CD14-positive monocyte (primary cell): ENCODE measurements at places on chromosomes 7 and 10. TPM values are rescaled to one million over a fixed set of nuclear protein-coding genes. Genes with fewer than 3 reads are reported as not detected.
A peak's percentile ranks its signal among the peaks of the same experiment; 100 is the strongest.

DNA sequence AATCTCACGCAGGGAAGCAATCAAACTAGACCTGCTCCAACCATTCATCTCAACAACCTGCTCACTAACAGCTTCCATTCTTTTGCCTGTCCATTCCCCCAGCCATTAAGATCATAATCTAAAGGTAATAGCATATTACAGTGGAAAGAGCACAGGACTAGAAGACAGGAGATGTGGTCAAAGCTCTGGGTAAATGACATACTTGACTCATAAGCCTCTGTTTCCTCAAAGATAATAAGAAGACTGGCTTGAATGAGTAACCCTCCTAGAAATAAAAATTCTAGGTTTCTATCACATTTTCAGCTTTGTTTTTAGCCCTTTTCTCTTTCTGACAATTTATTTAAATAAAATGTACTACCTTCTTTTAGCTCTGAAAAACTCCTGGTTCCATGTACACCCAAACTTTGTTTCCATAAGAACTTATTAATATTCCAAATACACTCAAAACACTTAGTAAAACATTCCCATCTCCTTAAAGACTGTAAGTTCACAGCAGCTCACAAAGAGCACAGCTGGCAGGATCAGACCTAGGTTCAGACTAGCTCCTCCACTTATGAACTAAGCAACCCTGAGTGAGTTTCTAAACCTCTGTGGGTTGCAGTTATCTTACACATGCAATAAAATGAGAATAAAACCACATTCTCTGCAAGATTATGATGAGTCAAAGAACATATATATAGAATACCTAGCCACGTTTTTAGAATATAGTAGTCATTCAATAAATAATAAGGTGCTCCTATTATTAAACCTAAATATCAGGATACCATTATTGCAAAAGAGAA, 11.6 kb downstream of the FAM204A start:
- no peaks in the 10 kb centered on the region for H3K27me3 ChIP-seq
- H3K4me3 ChIP-seq = no peak overlapping the region
- H3K27ac ChIP-seq = no peak overlapping the region
- H3K36me3 ChIP-seq = peaks cover 87% of the 10 kb centered on the region

Gene FBH1
- 48.3 TPM for polyA plus RNA-seq

DNA sequence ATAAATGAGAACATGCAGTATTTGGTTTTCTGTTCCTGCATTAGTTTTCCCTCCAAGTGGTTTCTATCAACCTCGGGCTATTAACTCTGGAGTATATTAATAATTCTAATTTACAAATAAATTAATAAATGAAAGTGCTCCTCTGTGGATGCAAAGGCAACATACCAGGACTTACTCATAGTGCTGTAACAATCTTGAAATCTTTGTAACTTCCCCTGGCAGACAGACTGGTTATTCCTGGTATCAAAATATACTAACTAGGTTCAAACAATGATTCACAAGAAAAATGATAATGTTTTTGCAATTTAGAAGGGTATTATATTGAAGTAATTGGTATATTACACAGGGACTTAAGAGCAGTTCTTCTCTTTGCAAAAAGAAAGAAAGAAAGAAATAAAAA, 177.2 kb downstream of the FANK1 start:
- no peaks in the 10 kb centered on the region for H3K36me3 ChIP-seq
- H3K4me1 ChIP-seq = no peaks in the 10 kb centered on the region
- no peaks in the 10 kb centered on the region for H3K27me3 ChIP-seq
- DNase-seq = no peak
- no peak overlapping the region for H3K4me3 ChIP-seq

DNA sequence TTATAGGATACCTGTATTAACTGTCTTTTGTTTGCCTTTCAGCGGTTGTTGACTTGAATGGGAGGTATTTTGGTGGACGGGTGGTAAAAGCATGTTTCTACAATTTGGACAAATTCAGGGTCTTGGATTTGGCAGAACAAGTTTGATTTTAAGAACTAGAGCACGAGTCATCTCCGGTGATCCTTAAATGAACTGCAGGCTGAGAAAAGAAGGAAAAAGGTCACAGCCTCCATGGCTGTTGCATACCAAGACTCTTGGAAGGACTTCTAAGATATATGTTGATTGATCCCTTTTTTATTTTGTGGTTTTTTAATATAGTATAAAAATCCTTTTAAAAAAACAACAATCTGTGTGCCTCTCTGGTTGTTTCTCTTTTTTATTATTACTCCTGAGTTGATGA, 26.6 kb downstream of the RBM17 start:
- DNase-seq = no peak
- H3K4me1 ChIP-seq = no peaks in the 10 kb centered on the region
- no peak overlapping the region for H3K27ac ChIP-seq
- H3K4me3 ChIP-seq = no peak overlapping the region
- no peaks in the 10 kb centered on the region for H3K27me3 ChIP-seq

Gene ZNF804B
- polyA plus RNA-seq = not detected

DNA sequence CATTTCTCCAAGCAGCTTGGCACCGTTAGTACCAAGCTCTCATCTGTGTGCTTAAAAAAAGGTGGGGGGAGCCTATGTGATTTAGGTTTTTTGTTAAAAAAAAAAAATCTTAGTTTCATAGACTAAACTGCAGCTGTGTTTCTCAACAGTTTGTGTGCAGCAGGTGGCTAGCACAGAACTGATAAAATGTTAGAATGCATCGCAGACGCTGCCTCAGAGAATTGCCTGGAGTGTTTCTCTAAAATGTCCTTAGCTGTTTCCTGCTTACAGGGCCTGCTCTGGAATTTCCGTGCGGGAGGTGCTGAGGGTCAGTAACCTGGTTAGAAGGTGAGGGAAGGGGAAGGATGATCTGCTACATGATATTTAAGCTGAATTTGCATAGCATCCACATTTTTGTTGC, 268.9 kb downstream of the PLXDC2 start:
- H3K4me3 ChIP-seq = no peak overlapping the region
- H3K27ac ChIP-seq = peak overlapping the region; percentile 13

Gene AKR1C4
- polyA plus RNA-seq = not detected

Gene SLC16A9
- polyA plus RNA-seq = not detected

DNA sequence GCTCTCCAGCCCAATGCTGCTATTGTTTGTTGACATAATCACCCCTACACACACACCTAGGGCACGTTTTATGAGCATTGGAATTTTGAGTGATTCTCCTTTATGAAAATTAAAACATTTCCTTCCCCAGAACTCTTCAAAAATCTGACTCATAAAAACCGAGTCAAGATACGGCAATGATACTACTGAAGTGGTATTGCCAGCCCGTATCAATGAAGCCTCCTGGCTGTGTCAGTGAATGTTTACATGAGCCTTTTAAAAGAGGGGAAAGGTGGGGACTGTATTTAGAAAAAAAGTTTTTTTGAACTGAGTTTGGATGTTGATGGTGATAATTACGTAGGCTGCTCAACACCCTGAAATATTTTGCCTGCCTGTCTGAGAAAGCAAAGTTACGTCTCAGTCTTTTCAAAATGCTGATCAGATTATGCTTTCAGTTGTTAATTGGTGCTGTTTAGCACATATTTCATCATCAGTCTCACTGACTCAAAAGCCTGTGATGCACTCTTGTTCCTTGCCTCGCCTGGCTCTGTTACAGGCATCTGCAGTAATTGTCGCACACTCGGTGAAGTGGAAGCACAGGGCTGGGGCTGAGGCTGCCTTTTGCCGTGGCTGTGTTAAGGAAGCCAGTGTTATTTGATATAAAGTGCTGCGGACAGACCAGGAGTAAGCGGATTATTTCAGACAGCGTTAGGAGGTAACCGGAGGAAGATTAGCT, 157.4 kb upstream of the TCF7L2 start:
- H3K4me3 ChIP-seq = no peak overlapping the region
- H3K36me3 ChIP-seq = no peaks in the 10 kb centered on the region
- H3K4me1 ChIP-seq = no peaks in the 10 kb centered on the region
- H3K27me3 ChIP-seq = no peaks in the 10 kb centered on the region

DNA sequence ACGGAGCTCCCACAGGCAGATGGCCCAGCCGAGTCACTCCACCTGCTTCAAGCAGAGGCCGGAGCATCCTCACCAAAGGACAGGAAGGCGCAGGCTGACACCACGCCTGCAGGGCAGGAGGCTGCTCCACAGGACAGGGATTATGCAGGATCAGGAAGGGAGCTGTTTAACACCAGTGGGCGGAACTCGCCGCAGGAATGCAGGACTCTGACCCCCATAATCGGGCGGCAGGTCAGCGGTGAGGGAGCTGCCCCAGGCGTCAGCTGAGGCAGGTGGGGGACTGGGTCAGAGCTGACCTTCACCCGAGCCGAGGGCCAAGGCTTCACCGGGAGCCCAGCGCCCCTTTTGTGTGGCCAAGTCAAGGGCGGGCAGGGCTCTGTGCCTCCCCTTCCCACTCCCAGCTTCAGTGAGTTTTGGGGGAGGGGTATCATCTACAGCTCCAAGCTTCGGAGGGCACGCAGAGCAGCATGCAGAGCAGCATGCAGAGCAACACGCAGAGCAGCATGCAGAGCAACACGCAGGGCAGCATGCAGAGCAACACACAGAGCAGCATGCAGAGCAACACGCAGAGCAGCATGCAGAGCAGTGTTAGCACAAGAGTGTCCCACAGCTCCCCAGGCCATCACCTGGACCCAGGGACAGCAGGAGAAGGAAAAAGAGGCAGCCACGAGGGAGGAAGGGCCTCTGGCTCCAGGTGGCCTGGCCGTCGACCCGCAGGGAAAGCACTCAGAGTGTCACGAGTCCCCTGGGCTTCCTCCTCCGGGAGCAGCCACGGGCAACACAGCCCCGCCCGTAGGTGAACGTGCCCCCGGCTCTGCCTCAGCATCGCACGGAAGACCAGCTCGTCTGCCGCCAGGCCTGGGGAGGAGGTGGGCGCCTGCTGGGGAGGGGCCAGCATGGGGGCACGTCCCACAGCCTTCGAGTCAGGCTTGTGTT, 151.7 kb upstream of the PPP2R2D start:
- no peaks in the 10 kb centered on the region for H3K27me3 ChIP-seq
- H3K4me3 ChIP-seq = no peak overlapping the region
- DNase-seq = no peak
- H3K36me3 ChIP-seq = no peaks in the 10 kb centered on the region
- no peak overlapping the region for H3K27ac ChIP-seq
- no peaks in the 10 kb centered on the region for H3K4me1 ChIP-seq

DNA sequence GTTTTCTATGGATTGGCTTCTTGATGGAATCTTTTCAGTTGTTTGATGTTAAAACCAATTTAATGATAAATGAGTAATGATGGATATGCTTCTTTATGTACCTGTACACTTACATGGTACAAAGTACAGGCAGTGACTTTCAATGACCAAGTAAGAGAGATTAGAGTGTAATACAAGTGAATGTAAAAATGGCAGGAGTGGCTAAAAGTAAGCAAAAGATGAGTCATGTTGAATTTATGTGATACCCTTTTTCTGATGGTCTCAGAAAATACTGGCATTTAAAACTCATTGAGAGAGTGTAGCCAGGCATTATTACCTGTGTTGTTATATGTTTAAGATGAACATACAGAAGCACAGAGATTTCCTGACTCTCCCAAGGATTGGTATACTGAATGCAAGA, 97.1 kb downstream of the GPR85 start:
- H3K4me3 ChIP-seq = no peak overlapping the region
- no peak overlapping the region for H3K27ac ChIP-seq
- no peaks in the 10 kb centered on the region for H3K27me3 ChIP-seq

GRCh38 chr7:41058986-41059741, 643.7 kb downstream of the INHBA start:
- no peak overlapping the region for H3K4me3 ChIP-seq
- H3K27ac ChIP-seq = no peak overlapping the region
- DNase-seq = no peak
- no peaks in the 10 kb centered on the region for H3K4me1 ChIP-seq

Gene FZD8
- 0.22 and 0.24 TPM in 2 replicates for polyA plus RNA-seq

GRCh38 chr7:142012825-142013511, 17.3 kb downstream of the MGAM start:
- no peak overlapping the region for H3K27ac ChIP-seq
- H3K27me3 ChIP-seq = no peaks in the 10 kb centered on the region
- DNase-seq = peak; percentile 18
- H3K36me3 ChIP-seq = no peaks in the 10 kb centered on the region

- no peaks in the 10 kb centered on the region for H3K4me1 ChIP-seq
- no peak for DNase-seq
- no peaks in the 10 kb centered on the region for H3K36me3 ChIP-seq
- no peaks in the 10 kb centered on the region for H3K27me3 ChIP-seq
- no peak overlapping the region for H3K4me3 ChIP-seq
These were observed 189.4 kb upstream of the MTPN start for GRCh38 chr7:136166521-136166920.

- no peaks in the 10 kb centered on the region for H3K27me3 ChIP-seq
- peaks cover 20% of the 10 kb centered on the region for H3K4me1 ChIP-seq
These were observed 110.1 kb downstream of the INHBA start for GRCh38 chr7:41592794-41593193.

DNA sequence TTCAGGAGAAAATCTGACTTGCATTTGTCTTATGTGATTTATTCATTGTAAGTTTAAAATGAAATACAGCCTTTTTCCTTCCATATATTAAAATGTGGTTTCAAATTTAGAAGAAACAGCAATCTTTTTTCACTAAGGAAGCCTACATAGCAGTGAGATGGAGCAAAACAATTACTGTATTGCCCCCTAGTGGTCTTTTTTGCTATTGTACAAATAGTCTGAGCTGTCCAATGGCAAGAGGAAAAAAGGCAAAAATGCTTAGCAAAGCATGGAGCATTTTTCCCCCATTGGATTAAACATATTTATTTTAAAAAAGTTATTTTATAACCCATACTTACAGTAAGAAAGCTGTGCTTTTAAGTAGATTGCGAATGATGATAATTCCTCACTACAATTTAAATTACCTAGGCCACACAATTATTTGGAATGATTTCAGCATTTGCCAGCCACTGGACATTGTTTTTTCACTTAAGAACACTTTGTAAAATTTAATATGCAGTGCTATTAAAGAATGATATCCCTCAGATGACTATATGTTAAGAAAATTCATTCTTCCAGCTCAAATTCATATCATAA, 119.5 kb downstream of the CPED1 start:
- no peak overlapping the region for H3K4me3 ChIP-seq
- peak; percentile 26 for DNase-seq
- no peaks in the 10 kb centered on the region for H3K36me3 ChIP-seq
- H3K4me1 ChIP-seq = no peaks in the 10 kb centered on the region
- H3K27me3 ChIP-seq = no peaks in the 10 kb centered on the region

DNA sequence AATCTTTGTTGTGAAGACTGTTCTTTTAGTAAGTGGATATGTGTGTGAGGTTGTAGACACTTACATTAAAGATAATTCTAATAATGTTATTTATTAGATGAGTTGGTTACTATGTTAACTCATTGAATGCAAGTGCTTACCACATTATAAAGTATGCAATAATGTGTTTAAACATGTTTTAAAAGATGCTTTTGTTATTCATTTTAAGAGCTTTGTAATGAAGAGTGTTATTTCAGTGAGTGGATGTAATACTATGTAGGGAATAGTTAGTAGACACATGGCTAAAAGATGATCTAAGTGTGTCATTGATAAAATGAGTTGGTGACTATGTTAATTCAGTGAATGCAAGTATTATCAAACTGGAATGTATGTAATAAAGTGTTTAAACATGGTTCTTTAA, 70.0 kb upstream of the VOPP1 start:
- no peak overlapping the region for H3K4me3 ChIP-seq
- no peaks in the 10 kb centered on the region for H3K4me1 ChIP-seq
